ENCODE measurements at places on chromosomes 5 and 9.

DNA sequence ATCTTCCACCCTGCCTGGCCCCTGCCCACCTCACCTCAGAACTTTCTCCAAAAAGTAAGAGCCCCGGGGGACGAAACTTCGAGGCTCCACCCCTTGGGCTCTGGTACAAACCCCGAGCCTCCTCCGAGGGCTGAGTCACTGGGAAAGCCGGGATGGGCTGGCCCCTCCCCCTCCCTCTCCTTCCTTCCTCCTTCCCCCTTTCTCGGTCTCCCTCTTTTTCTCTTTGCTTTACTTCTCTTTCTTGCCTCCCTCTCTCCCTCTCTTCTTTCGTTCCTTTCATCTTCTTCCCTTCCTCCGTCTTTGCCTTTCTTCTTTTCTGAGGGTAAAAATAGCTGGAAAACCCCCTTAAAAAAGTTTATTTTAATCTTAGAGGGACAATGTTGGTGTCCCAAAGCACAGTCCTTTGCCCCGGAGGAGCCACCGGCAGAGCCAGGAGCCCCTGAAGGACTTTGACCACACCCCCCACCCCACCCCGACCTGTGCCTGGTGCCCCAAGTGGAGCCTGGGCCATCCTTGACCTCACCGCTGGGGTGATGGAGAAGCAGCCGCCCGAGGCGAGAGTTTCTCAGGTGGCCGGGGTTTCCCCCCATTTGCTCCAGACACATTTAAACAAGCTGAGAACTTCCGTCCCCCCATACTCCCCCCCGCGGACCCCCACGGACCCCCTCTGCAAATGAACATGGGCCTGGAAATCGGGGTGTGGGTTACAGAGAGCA, 5.7 kb upstream of the NOTCH1 start:
- DNase-seq, result peak; percentile 76

DNA sequence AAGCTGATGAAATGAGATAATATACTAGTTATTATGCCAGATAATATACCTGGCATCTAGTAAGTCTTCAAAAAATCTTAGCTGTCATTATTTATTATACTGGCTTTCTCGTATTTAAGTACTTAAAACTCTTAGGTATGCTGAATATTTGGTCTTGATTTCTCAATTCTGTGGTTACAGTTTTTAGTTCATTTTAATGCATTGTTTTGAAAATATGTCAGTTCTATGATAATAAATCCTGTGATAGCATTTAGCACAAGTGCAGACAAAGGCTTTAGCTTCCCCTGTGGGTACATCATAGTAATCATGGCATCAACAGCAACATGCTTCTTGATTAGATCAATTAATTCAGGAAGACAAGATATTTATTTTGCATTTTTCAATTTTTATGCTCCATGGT, 133.0 kb downstream of the SMC2 start:
- DNase-seq, result no peak

DNA sequence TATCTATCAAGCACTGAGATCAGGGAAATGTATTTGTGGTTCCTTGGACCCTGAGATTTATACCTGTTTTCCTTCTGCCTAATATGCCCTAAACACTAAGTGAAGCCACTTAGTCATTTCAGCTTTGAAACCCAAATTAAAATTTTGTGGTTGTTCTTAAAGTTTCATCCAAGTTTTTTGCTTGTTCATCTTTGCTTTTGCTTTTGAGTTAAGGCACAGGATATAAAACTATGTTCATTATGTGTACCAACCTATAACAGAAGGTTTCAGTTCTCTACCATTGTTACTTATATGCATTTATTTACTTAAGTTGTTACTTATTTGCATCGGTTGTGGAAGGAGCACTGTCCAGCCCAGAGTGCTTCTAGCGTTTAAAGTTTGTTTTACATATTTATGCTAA, 382.3 kb downstream of the PTPRD start:
- no peak for DNase-seq

GRCh38 chr9:130718562-130718961, 25.0 kb downstream of the EXOSC2 start:
- no peak for DNase-seq

- DNase-seq, result no peak
These were observed 1.1 kb upstream of the DNAJB5 start for GRCh38 chr9:34988218-34989002.

DNA sequence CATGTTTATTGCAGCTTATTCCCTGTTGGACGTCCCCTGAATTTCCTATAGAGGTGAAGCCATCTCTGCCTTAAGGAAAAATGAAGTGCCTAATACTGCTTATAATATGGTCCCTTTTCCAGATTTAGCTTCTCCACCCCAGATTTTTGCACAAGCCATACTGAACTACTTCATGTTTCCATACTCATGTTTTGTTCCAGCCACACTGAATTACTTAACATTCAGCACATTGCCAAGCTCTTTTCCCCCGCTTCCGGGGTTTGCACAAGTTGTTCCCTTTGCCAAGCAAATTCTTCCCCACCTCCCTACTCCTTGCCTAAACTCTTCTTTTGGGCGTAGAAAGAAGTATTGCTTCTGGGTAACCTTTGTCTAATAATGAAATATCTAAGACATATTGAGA, 1.7 kb upstream of the CNTRL start:
- peak; percentile 43 for DNase-seq

DNA sequence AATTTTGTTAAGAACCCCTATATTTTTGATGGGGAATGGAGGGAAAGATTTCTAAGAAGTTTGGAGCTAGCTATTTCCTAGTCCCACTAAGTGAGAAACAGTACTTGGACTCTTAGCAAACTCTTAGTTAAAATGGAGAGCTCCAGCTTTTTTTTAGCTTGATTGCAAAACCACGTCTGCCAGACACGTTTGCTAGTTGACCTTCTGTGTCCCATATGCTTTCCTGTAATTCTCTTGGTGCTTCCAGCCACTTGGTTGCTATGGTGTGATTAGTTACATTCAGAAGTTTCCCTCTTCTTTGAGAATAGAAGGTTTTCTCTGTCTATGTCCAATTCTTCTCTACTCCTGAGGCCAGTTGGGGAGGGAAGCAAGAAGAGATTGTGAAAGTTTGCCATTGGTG, 417.0 kb upstream of the TLE4 start:
- no peak for DNase-seq

DNA sequence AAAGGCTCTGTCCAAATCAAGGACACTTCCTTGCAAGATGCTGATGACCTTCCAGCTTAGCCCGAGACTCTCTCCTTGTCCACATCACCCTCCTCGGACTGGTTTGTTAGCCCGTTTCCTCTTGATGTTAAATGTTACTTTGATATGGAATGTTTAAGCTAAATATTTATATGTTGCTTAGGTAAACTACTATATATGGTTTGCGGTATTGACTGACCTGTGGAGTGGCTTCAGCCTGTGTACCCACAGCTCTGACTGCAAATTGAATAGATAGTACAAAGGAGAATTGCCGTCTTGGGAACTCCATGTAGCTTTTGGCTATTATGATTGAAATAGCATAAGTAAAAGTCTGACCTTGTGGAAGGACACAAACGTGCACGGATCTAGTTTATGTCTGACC, 422.0 kb downstream of the YTHDC2 start:
- no peak for DNase-seq

- no peak for DNase-seq
These were observed 2.1 kb upstream of the CAMK2A start for GRCh38 chr5:150291388-150292385.

DNA sequence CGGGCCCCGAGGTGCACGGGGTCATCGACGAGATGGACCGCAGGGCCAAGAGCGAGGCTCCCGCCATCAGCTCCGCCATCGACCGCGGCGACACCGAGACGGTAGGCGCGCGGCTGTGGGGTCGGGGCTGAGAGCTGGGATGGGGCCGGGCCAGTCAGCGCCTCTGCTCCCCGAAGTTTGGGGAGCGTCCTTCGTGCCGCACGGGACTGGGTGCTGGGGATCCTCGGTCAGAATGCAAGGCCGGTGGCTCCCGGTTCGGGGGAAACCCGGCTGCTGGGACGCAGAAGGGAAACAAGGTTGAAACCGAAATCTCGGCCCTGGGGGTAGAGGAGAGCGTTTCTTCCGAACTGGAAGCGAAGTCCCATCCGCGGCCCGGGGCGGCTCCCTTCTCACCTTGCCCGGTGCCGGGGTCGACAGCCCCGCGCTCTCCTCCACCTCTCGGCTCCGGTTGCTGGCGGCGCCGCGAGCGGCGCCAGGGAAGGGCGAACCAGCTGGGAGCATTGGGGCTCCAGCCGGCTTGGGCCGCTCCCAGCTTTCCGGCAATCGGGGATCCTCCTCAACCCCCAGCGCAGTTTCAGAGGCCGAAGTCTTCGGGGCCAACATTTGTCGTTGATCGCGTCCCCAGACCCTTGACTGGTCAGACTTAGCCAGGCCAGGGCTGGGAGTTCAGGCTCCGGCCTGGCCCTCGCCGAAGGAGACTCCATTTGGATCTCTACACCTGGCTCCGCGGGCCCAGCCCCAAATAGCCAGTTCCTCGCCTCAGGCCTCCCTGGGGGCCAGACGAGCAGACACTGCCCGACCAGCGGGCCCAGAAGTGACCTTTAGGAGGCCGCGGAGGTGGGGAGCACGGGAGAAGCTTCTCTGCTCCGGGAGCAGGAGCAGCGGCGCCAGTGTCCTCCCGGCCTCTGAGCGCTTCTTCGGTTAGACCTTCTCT, 1.1 kb downstream of the LHX2 start:
- no peak for DNase-seq

GRCh38 chr5:2519153-2519552, 232.3 kb downstream of the IRX2 start:
- DNase-seq, result no peak

GRCh38 chr5:77683171-77683732, 44.7 kb upstream of the OTP start:
- no peak for DNase-seq

All from breast epithelium (tissue), 4 donors.